ENCODE measurements at places on chromosomes 3 and 15.
A peak's percentile ranks its signal among the peaks of the same experiment; 100 is the strongest.

- no peak for DNase-seq
These were observed 11.7 kb downstream of the SHOX2 start for GRCh38 chr3:158094235-158095110.

DNA sequence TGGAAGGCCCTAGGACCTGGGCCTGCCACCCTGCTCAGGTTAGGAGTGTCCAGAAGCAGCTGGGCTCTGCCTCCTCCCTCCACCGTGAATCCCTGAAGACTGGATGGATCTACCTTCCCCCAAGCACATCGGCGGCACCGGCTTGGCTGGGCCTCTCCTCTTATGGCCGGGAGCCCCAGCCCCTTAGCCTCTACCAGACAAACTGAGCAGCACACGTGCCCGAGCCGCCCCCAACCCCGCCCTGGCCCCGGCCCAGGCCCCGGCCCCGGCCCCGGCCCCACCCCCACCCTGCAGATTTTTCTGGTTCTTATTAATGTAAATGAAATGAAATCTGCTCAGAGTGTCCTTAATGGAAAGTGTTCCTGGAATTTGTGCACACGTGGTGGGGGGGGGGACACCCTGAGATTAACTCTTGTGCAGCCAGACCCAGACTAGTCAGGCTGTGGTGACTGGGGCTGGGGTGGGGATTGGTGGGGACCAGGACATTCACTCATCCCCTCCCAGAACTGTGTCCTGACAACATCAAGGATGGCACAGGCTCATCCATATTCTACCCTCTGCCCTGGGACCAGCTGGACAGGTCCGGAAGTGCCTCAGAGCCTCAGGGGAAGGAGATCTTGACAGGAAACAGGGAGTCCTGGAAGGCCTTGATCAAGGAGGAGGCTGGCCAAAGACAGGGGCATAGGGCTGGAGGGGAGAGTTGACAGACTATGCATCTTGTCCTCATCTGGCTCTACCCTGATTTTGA, 30.9 kb upstream of the SEMA3F start:
- no peak for DNase-seq

DNA sequence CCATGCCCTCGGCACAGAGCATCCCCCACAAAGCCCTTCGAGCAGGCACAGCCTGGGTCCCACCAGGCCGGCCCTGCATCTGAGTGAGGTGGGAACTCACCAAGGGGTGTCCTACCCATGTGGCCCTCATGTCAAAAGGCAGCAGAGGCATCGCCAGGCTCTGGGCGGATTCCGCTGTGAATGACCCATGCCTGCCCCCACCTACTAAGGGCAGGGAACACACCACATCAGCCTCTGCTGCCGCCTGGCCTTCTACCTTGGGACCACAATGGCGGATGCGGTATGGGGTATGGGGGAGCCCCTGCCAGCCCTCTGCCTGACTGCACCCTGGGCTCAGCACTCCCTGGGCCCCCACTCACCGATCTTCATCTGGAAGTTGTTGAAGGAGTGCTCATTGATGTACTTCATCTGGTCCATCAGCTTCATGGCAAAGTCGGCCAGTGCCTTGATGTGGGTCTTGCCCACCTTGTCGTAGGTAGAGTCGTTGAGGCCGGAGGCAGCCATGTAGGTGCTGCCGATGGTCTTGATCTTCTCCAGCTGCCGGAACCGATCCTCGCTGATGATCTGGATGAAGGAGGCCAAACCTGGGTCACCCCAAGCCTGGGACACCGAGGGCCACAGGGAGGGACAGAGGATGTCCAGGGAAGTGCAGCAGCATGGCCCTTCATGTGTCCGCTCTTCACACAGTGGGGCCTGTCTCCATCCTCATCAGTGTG, 87.8 kb downstream of the SEC22A start:
- DNase-seq: no peak

DNA sequence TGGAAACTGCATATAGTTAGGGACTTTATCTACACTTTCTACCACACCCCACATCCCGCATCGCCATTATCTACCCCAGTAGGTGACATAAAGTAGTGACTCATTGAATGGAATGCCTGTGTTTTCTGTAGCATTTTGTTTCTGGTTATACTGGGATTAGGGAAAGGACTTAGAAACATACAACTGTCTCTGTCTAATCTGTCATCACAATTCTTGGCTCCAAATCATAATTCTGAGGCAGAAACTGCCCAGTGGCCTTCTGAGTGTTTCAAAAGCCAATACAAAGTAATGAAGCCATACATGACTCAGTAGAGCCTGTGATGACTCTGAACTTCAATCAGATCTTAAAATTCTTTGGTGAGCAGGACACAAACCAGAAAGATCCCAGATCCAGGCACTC, 115.7 kb upstream of the CHRM5 start:
- DNase-seq: peak; percentile 53

Data from non-pigmented ciliary epithelial cell (primary cell).